ENCODE measurements at places on chromosomes 1 and 21.

- DNase-seq, result no peak
These were observed 75.5 kb downstream of the SERINC2 start for GRCh38 chr1:31488528-31488927.

- DNase-seq, result no peak
These were observed 50.6 kb upstream of the BACH1 start for GRCh38 chr21:29248124-29248523.

- no peak for DNase-seq
These were observed 54.3 kb upstream of the ASB17 start for GRCh38 chr1:75986478-75986877.

GRCh38 chr1:10057343-10057742 is 24.6 kb downstream of the UBE4B start:
- DNase-seq, result no peak

DNA sequence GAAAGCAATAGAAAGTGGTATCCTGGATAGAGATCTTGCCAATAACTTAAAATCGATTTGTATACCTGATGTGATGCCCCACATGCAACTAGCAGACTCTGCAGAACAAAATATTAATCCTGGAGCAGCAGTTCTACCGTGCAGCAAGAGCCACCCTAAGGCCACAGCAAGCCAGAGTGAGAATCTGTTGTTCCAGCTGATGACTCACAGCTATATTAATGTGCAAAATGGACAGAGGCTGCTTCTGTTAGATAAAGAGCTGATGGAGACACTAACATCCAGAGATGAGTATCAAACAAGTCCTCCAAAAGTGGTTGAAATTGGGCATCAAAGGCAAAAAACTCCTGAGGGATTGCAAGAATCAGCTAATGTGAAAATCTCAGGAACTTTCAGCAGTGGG is 127.8 kb downstream of the MACF1 start:
- no peak for DNase-seq

- no peak for DNase-seq
These were observed 5.6 kb upstream of the RPTN start for GRCh38 chr1:152164517-152165136.

DNA sequence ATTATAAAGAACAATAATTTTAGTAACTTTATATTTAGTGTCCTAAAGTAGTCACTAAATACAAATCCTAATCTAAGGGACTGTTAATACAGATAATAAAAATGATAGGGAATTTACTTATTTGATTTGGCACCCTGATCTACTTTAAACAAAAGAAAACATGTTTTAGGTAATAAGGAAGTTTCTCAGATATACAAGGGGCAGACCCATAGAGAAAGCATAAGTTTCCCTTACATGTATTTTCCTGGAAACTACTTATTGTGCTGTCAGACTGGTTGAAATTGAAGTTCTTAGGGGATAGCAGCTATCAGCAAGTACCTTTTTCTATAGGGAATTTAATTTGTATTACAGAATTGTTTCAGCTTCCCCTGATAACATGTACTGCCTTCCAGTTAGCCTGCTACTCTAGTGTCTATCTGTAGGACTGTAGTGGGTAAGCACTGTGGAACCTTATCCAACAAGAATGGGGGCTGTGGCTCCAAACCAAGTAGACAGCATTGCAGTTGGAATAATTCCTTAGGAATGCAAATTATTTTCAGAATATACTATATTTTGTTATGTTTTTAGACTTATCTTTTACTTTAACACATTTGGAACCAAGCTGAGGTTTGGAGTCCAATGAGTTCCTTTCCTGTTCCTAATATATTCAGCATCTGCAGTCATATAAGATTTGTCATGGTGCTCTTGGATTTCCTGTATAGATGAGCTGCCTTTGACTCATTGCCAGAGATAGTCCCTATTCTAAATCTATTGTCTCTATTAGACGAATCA is 14.7 kb downstream of the MSH4 start:
- DNase-seq, result no peak

GRCh38 chr1:19038096-19038495 is 81.6 kb upstream of the IFFO2 start:
- DNase-seq, result no peak

- DNase-seq, result no peak
These were observed 1.6 kb downstream of the CLEC20A start for GRCh38 chr1:178495158-178495557.

GRCh38 chr1:17802164-17802563 is 47.0 kb downstream of the ACTL8 start:
- no peak for DNase-seq

DNA sequence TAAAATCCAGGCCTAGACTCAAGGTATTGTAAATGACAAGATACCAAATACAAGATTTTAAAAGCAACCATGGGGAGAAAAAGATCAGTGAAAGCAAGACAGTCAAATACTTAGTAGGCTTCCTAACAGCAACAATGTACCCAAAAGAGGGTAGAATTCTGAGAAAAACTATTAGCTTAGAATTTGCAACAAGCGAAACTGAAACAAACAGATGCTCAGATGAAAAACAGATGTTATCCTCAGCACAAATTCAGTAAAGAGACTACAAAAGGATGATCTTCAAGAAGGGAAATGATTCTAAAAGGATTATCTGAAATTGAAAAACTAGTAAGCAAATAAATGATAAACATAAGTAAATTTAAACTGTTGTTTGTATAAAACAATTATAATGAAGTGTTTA is 40.0 kb downstream of the PDC start:
- DNase-seq, result no peak

DNA sequence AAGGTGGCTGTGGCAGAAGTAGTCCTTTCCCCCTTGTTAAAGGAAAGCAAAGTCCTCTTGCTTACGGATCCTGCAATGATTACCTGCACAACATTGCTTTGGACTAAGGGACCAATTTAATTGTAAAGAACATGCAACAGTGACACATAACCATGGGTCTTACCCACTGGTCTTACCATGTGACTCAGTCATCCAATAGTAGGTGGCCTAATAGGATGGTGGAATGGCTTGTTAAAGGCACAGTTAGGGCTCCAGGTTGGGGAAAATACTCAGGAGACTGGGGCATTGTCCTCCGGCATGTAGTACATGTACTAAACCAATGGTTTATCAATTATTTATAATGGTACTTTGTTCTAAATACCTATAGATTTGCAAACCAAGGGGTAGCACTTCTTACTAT is 2.1 kb upstream of the YIPF1 start:
- no peak for DNase-seq

GRCh38 chr1:53324728-53325297 is 3.1 kb downstream of the LRP8 start:
- DNase-seq, result no peak

GRCh38 chr1:206030191-206030590 is 6.5 kb upstream of the CTSE start:
- no peak for DNase-seq

- DNase-seq, result no peak
These were observed 162.2 kb downstream of the DPYD start for GRCh38 chr1:97758541-97759057.

DNA sequence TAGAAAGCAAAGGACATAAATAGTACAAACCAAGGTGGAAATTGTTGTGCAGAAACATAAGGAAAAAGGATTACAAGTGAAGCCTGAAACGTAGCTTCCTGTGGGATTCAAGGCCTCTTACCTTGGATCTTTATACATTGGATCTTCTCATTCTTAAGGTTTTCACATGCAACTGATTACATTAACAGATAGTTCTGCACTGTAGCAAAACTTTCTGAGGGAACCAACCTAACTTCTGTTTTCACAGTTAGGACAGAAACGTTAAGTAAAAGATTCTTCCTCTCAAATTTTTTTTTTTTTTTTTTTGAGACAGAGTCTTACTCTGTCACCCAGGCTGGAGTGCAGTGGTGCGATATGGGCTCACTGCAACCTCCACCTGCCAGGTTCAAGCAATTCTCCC is 7.8 kb upstream of the TM2D1 start:
- DNase-seq, result no peak

GRCh38 chr21:39637197-39637970 is 24.6 kb downstream of the B3GALT5 start:
- DNase-seq, result no peak

- peak; percentile 35 for DNase-seq
These were observed 1.7 kb upstream of the NADK start for GRCh38 chr1:1779691-1780597.

DNA sequence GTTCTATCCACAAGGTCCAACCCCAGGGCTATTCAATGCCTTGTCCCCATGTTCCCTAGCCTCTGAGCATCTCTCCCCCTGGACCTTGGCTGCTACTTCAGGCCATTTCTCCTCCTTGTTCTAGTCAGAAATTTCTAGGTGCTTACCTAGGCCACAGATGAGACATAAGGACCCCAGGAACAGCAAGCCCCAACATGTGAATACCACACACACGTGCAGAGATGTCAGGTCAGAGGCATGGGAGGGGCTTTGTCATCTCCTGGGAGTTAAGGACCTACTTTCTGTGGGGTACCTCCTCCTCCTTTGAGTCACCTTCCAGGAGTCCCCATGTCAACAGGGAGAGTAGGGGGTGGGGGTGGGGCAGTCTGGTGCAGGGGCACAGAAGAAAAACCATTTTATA is 7.1 kb upstream of the RGS16 start:
- DNase-seq, result no peak

- no peak for DNase-seq
These were observed 37.4 kb downstream of the PRKACB start for GRCh38 chr1:84181350-84182005.

DNA sequence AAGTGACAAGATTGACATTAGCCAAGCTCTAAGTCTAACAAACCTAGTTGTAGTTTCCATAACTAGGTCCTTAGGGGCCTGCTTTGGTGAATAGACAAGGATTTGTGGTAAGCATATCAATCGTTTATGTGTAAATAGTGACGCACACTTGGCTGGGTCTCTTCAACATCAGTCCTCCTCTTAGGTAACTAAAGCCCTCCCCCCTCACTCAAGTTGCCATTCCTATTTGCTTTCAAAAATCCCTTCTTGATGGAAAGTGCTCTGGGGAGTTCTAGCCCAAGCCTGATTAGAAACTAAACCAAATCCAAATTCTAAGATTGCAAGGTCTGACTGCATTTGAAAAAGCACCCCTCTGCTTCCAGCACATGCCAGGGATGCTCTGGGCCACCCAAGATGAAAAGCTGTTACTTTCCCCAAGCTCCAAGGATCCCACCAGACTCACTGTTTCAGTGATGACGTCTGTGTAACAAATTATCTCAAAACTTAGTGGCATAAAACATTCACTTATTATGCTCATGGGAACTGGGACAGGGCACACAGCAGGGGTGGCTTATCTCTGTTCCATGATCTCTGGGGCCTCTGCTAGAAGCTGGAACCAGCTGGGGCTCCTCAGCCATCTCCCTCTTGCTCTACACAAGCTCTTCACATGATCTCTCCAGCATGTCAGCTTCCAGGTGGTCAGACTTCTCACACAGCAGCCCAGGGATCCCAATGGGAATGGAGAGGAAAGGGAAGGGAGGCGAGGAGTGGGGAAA is 74.1 kb downstream of the RRAGC start:
- DNase-seq, result no peak

DNA sequence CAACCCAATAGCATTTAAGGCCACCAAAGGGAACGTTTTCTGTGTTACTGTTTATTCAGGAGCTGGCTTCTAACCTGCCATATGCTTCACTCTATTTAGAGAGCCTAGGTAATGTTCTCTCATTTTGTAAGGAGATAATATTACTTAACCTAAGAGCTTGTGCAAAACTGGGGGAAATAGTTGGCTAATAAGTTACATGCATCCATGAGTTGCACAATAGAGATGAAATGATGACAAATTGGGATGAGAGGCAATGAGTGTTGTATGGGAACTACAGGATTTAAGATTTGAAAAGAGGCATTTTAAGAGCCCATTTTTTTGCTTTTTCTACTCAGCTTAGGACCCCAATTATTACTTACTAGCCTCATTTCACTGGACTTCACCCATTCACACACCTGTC is 151.0 kb downstream of the ST6GALNAC3 start:
- no peak for DNase-seq

DNA sequence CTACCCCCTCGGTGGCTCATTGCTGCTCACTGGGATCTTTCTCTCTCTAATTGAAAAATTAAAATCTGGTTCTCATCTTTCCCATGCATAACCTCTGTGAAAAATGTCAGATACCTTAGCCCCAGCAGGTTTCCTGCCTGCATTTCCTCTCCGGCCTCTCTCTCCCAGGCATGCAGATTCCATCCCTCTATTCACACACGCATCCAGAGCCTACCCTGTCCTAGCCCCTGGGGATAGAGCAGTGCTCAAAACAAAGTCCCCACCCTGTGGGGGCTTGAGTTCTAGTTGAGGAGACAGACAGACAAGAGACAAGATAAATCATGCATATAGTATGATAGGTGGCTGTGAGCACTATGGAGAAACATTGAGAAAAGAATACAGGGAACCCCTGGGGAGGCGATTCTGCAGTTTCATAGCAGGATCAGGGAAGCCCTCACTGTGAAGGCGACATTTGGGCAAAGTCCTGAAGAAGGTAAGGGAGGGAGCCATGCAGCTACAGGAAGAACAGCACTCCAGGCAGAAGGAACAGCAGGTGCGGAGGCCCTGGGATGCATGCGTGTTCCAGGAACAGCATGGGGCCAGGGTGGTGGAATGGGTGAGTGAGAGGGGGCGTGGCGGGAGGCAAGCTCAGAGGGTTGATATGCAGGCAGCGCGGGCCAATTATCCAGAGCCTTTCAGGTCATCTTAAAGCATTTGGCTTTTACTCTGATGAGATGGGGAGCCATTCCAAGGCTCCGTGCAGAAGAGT is 3.5 kb upstream of the BSND start:
- no peak for DNase-seq

GRCh38 chr1:24294716-24295371 is 24.3 kb upstream of the GRHL3 start:
- DNase-seq, result no peak

DNA sequence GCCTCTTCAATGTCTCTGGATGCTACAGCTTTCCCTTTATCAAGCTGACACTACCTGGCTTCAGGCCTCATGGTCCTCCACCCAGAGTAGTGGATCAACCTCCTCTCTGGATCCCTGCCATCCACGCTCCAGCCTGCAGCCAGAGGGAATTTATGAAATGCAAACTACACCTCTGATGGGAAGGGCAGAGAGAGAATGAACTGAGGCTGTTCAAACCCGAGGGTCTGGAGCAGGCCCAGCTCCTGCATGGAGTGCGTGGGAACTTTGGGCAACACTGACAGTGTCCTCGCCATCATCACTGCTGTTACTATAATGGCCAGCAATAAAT is 157.8 kb downstream of the TRABD2B start:
- DNase-seq, result no peak

- no peak for DNase-seq
These were observed 1102.5 kb downstream of the AMY1C start for GRCh38 chr1:104852151-104852550.

DNA sequence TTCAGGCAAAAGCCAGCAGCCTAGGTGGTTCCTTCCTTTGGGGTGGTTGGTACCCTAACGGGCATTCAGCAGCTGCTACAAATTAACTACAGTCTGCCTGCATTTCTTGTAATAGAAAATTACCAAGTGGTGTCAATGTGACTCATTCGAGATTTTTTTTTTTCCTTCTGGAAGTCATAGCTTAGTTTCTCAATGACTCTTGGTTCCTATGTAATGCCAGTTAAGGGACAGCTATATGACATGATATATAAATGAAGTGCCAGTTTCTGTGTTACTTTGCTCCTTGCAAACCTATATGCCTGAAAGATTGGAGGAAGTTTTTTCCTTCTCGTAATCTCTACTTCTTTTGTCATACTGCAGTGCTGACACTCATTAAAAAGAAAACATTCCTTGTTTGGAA is 2.6 kb downstream of the MGST3 start:
- no peak for DNase-seq
